ENCODE measurements at places on chromosomes 7 and 10.

DNA sequence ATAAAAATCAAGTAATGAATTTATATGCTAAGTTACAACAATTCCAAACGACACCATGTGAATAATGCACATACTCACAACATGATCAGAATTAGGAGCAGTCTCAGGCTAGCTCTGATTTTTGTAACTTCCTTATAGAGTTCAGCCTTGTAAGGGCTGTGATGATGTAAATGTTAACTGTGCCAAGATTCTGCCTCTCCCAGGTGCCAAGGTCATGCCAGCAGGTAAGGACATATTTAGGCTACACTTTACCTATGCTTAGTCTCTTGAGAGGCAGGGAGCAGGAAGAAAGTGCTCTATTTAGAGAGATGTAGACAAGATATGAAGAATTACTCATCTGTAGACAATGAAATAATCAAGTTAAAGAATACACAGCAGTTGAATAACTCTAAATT lies 53.6 kb upstream of the AGR3 start:
- no peak for DNase-seq

- no peak for DNase-seq
Measured at GRCh38 chr10:88676283-88677060, 12.2 kb downstream of the LIPF start.

DNA sequence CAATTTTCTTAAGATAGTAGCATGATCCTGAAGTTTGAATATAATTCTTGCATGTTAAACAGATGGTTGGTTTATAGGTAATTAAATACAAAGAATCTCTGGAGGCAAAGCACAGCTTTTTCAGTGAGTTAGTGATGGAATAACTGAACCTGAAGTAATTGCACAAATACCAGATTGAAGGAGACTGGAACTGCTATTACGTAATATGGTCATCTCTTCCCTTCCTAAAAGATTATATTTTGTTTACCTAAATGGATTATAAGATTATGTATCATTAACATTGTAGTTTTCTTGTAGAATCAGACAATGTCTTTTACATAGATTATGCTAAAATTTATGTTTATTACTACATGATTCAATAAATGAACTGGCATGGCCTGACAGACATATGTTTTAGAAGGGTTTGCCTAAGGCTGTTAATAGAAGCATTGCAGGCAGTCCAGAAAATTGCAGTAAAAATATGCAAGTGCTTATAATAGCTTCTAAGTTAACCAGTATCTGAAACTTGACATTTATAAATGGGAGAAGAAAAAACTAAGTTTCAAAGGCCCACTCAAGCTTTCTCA lies 35.8 kb upstream of the GPR37 start:
- DNase-seq: peak; percentile 5

DNA sequence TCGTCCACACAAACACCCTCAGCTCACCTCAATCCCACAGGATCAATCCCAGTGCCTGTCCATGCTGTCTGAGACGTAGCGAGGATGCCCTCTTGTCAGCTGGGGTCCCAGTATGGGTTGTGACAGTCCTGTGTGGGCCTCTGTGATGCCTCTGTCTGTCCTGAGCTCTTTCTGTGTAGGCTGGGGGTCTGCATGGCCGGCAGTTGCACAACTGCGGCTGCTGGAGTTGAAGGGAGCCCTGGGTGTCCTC lies 12.4 kb downstream of the ANTXRL start:
- DNase-seq: no peak

DNA sequence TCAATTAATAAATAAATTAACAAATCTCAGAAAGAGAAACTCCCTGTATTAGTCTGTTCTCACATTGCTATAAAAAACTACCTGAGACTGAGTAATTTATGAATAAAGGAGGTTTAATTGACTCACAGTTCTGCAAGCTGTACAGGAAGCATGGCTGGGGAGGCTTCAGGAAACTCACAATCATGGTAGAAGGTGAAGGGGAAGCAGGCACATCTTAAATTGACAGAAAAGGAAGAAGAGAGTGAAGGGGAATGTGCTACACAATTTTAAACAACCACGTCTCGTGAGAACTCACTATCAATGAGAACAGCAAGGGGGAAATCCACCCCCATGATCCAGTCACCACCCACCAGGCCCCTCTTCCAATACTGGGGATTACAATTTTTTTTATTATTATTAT lies 358.3 kb upstream of the KIAA1217 start:
- DNase-seq: no peak

DNA sequence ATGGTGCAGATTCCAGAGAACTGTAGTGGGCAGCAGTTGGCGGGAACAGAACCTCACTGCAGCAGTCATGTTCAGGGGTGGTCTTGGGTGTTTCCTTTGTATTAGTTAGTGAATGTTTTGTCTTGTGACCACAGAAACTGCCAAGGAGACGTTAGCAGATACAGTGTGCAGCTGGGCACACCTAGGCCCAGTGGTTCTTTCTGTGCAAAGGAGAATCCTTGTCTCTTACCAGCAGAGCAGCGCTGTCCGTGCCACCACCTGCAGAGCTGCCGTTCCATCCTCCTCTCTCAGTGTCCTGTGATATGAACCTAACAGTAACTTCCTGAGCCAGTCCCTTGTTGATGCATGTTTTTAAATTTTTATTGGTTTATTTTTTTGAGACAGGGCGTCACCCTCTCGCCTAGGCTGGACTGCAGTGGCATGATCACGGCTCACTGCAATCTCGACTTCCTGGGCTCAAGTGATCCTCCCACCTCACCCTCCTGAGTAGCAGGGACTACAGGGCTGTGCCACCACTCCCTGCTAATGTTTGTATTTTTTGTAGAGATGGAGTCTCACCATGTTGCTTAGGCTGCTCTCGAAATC lies 60.6 kb downstream of the WDR37 start:
- DNase-seq: no peak

DNA sequence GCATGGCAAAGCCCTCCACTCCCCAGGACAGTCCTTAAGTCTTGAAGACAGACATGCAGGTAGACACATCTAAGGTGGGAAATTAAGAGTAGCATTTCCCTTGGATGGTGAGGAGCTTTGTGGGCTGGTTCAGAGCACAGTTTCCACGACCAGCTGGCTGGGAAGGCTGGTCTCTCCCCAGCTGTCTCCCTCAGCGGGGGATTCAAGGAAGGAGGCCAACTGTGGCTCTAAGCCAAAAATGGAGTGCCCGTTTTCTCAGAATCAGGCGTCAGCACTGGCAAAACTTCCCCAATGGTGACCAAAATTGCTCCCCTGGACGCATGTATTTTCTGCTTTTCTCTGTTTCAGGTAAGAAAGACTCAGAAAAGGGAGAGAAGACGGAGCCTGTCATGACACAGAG lies 230.6 kb upstream of the FZD8 start:
- DNase-seq: no peak

GRCh38 chr10:123766012-123766411 lies 99.9 kb downstream of the GPR26 start:
- no peak for DNase-seq

DNA sequence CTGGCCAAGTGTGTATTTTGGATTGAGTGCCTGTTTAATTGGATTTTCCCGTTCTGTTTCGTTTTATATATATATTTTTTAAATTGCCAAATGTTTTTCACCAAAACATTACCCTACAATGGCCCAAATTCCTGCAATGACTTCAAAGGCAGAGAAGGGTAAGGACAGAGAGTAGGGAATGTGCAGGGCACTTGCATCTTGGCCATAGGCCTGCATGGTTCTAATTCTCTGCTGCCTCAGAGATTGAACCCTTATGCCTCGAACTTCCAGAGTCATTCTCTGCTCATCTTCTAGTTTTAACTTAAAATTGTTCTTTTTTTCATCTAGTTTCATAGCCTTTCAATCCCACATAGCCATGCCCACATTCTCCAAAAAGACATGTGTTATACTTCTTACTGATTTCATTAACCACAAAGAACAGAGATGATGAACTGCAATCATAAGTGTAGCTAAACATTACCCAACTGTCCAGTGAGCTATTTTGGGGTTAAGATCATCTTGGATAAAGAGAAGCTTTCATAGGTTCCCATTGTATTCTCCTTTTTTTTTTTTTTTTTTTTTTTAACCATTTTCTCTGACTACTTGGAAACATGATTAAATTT lies 177.6 kb downstream of the PLXDC2 start:
- DNase-seq: no peak

- DNase-seq: no peak
Measured at GRCh38 chr7:99642027-99642426, 25.3 kb downstream of the ZSCAN25 start.

GRCh38 chr7:125934539-125934938 lies 1004.9 kb upstream of the POT1 start:
- no peak for DNase-seq

- DNase-seq: no peak
Measured at GRCh38 chr7:129778770-129779601, 167.5 kb downstream of the NRF1 start.

GRCh38 chr10:85598646-85599045 lies 767.9 kb downstream of the GRID1 start:
- DNase-seq: no peak

DNA sequence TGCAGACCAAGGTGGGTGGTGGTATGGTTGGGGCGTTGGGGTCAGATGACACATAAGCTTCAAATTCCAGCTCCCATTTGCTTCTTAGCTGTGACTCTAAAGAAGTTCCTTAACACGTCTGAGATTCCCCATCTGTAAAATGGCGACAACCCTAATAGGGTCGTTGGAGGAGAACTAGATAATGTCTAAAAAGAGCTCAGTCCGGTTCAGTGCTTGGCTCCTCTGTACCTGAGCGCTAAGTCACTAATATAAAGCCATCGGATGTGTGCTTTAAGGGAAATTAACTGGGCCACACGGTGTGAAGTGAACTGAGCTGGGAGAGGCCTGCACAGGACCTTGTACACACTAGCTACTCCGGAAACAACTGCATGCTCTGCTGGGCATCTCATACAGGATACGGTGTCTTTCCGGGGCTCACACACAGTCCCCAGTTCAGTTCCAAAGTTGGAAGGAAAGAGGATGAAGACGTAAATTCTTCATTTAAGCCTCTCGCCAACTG lies 476 bp upstream of the ZFYVE27 start:
- no peak for DNase-seq

DNA sequence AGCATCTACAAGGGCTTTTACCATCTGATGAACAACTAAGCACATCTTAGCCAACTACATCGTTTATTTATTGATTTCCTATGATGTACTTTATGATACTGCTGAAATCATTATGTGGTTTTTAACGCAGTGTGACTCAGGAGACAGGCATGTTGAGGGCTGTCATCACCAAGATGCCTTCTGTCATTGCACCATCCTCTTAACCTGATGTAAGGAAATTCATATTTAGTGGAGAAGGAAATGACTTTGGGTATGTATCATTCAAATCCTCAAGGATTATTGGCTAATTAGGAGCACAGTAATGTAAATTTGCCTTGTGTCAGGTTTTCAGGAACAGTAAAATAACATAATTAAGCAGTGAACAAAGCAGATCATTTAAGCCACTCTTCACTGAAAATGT lies 138.5 kb upstream of the MGMT start:
- DNase-seq: no peak
